ENCODE measurements at places on chromosomes 5 and 9. TPM values are rescaled to one million over a fixed set of nuclear protein-coding genes. Genes with fewer than 3 reads are reported as not detected.

The PWWP2A gene
- total RNA-seq: 22.0 TPM

The FCN2 gene
- not detected for total RNA-seq

The AQP3 gene
- total RNA-seq: 0.59 TPM

The SMIM15 gene
- total RNA-seq: 102 TPM

The KCTD16 gene
- 33.0 TPM for total RNA-seq

The CYSRT1 gene
- 0.30 TPM for total RNA-seq

The LECT2 gene
- total RNA-seq: not detected

The LRRTM2 gene
- total RNA-seq: 0.89 TPM

The PRDM9 gene
- total RNA-seq: not detected

The NIPSNAP3A gene
- 42.2 TPM for total RNA-seq

The C9orf85 gene
- 18.4 TPM for total RNA-seq

The PCSK1 gene
- not detected for total RNA-seq

The PAPPA gene
- total RNA-seq: 211 TPM

The STPG3 gene
- not detected for total RNA-seq

The CNTNAP3 gene
- 3.6 TPM for total RNA-seq

The TRAF1 gene
- 2.1 TPM for total RNA-seq

The INPP5E gene
- total RNA-seq: 3.9 TPM

The SH3PXD2B gene
- 51.0 TPM for total RNA-seq

The DCTN3 gene
- total RNA-seq: 71.5 TPM

The WDR38 gene
- total RNA-seq: not detected

The NUTM2F gene
- not detected for total RNA-seq

The SNCAIP gene
- total RNA-seq: 13.1 TPM

The CDH9 gene
- total RNA-seq: 0.59 TPM

The TLX3 gene
- total RNA-seq: not detected

The PSD2 gene
- under 0.01 TPM for total RNA-seq

The TMEM203 gene
- 32.8 TPM for total RNA-seq

The DNAJC21 gene
- 76.0 TPM for total RNA-seq

The MLANA gene
- total RNA-seq: 0.05 TPM

The PCDH12 gene
- total RNA-seq: under 0.01 TPM

The CD274 gene
- total RNA-seq: 22.5 TPM

The PCDHB7 gene
- total RNA-seq: 0.89 TPM

The HRCT1 gene
- total RNA-seq: 0.51 TPM

The FOXD4L3 gene
- total RNA-seq: not detected

The TMEM232 gene
- total RNA-seq: 1.7 TPM

The ADAMTSL2 gene
- 4.8 TPM for total RNA-seq

The MPDZ gene
- total RNA-seq: 100 TPM

The OR1L6 gene
- not detected for total RNA-seq

The GARIN3 gene
- not detected for total RNA-seq

The PCDHGC4 gene
- 3.5 TPM for total RNA-seq

The IL3 gene
- total RNA-seq: not detected

The CCDC192 gene
- not detected for total RNA-seq

The PCDHB4 gene
- total RNA-seq: under 0.01 TPM

The TCOF1 gene
- 14.6 TPM for total RNA-seq

The FLT4 gene
- total RNA-seq: 0.46 TPM

The FOXD4L4 gene
- 0.18 TPM for total RNA-seq

The SLC45A2 gene
- not detected for total RNA-seq

The GRXCR2 gene
- not detected for total RNA-seq

The PCDHB14 gene
- total RNA-seq: 1.5 TPM

The HINT1 gene
- 134 TPM for total RNA-seq
